Cardiac fibroblast (primary cell): ENCODE measurements at places on chromosomes 3 and 15.

DNA sequence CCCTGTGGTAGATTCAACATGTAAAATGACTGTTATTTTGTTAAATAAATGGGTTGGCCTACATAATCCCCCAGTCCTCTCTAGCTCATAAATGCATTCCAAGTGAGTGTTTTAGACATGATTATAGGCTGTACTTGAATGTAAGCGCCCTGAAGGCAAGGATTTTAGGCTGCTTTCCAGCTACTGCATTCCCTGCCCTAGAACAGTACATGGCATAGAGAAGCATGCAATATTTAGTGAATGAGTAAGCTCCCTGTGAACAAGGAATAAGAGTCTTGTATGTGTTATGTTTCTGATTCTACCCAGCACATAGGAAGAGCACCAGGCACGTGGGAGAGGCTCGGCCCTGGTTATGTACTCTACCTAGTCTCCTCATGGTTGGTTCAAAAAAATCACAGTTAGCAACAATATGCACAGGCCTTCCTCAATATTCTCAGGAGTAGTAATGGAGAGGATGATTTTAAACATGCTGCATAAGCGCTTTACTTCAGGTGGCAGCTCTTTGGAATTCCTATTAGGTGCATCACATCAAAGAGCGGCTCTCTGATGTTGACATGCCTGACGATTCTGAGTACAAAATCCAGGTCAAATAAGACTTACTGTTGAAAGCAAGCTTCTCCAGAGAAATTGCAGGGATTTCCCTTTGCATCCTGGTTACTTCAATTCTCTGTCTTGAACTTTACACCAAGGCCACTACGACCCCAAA, 456.6 kb downstream of the MAGI1 start:
- DNase-seq, result no peak

DNA sequence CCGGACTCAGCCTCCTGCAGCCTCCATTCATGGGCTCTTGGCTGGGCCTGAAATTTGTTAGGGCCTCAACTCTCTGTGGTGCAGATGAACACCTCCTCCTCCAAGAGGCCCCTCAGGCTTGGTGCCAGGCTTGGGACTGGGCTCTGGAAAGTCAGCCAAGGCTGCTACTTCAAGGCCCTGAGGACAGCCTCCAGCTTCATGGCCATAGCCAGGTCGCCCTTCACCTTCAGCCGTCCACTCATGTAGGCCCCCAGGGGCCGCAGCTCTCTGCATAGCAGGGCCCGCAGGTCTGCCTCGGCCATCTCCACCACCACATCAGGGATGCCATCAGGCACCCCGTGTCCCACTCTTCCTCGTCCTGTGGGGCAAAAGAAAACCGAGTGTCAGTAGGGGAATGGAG, 8.3 kb downstream of the STOML1 start:
- no peak for DNase-seq

- no peak for DNase-seq
Observed at GRCh38 chr3:87041191-87041590, 50.2 kb upstream of the VGLL3 start.

DNA sequence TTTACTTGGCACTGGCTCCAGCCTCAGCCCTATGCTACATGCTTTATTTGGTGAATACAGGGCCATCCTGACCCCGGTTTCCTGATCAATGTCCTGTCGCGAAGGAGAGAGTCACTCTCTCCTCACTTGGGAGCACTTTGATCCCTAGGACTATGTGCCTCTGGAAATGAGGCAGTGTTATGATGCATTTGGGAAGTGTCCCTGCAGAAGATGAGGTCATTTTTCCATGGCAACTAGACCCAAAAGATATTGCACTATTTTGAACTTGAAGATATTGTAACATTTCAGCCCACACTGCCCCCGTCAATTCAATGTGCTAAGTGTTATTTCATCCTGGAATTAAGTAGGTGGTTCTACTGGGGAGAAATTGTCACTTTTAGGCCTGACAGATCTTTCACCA, 68.0 kb downstream of the LRRK1 start:
- DNase-seq, result peak; percentile 38

GRCh38 chr3:155217591-155217990, 75.9 kb downstream of the STRIT1 start:
- DNase-seq, result peak; percentile 87

DNA sequence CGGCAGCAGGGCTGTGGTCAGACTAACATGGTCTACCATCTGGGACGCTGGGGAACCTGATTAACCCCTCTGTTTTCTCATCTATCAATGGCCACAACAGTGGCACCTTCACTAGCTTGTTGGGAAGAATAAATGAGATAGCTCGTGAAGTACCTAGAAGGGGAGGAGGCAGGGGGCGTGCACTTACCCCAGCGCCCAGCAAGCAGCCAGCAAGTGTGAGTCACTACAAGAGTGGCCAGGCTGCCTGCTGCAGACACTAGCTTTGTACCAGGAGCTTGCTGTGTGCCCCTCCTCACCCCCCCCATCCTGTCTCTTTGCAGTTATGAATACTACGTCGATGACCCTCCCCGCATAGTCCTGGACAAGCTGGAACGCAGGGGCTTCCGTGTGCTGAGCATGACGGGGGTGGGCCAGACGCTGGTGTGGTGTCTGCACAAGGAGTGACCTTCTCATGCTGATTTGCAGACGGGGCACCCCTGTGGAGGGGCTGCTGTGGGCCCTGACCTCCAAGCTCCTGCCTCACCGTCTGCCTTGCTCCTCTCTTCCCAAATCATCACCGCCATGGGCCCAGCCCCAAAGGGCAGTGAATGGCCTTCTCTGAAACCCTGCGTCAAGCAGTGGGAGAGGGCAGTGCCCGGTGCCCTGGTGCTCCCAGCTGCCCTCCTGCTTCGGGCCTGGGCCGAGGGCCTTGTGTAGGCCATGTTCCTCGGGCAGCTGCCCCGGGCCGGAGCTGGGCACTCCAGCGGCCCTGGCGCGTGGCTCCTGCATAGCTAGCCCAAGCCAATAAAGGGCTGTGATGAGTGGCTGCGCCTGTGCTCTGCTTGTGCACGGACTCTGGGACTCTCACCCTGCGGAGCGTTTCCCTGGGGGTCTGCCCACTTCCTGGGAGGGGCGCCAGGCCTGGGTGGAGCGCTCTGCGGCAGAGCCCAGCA, 2.6 kb upstream of the C15orf62 start:
- peak; percentile 44 for DNase-seq

DNA sequence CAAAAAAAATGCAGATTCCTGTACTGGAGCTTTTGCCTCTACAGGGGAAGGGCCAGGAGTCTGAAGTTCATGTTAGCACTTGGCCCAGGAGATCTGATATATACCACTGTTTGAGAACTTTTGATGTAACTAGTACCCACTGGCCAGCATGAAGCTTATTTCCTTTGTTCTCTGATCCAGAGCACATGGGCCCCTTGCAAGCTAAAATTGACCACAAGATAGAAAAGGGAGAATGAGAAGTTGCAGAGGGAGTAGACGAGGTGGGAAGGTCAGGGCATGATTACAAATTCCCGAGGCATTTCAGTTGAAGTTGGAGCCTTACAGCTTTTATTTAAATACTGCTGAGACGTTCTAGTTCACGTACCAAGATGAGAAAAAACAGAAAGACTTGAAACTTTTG, 28.2 kb downstream of the TGM4 start:
- no peak for DNase-seq

GRCh38 chr3:132399054-132399929, 18.0 kb upstream of the DNAJC13 start:
- DNase-seq, result peak; percentile 83

GRCh38 chr3:112777811-112778210, 68.9 kb downstream of the CD200R1L start:
- DNase-seq, result no peak

- DNase-seq, result no peak
Observed at GRCh38 chr3:123270818-123271217, 69.1 kb downstream of the SEC22A start.

- peak; percentile 90 for DNase-seq
Observed at GRCh38 chr3:152331018-152331541, 62.4 kb downstream of the MBNL1 start.

DNA sequence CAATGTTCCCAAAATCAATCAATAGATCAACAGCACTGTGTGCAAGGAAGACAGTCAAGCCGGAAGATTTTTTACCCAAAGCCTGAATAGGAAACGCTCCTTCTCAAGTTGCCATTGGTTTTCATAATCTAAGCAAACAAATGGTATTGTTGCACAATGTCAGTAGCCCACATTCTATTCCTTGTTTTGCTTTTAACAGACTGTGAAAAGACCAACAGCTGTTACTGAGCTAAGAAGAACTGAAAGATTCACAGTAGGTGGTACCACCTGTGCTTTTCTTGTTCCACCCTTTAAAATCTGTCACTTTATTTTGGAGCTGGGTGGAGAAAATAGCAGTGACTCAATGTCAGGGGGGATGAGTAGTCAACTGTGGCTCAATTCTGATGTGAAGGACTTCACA, 357.5 kb upstream of the CADM2 start:
- no peak for DNase-seq

GRCh38 chr3:156217674-156218352, 97.4 kb downstream of the KCNAB1 start:
- DNase-seq, result peak; percentile 67

DNA sequence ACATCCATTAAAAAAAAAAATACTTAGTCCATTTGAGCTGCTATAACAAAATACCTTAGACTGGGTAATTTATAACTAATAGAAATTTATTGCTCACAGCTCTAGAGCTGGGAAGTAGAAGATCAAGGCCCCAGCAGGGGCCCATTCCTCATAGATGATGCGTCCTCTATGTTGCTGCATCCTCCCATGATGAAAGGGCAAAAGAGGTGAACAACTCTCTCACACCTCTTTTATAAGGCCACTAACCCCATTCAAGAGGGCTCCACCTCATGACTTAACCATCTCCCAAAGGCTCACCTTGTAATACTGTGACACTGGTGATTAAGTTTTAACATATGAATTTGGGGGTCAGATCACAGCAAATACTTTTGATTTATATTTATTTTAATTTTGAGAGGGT, 3.0 kb upstream of the TLNRD1 start:
- DNase-seq, result no peak

DNA sequence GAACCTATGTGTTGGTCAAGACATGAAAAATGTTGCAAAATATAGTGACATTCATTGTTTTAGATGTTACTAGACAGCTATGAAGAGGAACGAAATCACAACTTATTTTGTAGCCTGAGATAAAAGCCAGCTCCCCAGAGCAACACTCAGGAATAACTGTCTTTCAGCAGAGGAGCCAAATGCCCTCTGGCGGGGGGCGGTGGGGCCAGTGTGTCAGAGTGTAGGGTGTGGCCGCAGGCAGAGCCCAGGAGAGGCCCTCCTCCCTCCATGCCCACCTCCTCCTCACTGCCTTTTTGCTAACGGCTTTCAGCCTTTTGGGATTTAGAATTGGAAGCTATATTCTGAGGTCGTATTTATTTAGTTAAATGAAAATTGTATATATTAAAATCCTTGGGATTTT, 16.9 kb downstream of the APOD start:
- DNase-seq, result no peak

GRCh38 chr3:14439501-14440167, 37.2 kb downstream of the SLC6A6 start:
- DNase-seq, result peak; percentile 61

GRCh38 chr15:35768949-35769348, 223.0 kb upstream of the DPH6 start:
- DNase-seq, result no peak

DNA sequence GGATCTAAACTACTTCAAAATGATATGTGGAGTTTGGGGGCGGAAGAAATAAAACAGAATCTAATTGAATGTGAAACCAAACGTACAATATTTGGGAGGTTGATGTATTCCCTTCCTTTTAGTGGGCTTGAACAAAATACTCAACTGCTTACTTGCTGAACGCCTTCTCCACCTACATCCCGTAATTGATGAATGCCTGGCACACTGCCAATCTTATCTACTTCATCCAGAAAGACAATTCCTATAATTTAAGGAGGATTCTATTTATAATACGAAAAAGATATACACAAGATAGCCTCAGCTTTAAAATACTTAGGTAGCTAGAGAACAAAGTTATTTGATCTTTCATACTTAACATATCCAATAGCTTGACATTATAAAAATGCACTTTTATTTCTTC, 23.1 kb upstream of the PDCD7 start:
- no peak for DNase-seq
